ENCODE measurements at places on chromosomes 7 and 10.

DNA sequence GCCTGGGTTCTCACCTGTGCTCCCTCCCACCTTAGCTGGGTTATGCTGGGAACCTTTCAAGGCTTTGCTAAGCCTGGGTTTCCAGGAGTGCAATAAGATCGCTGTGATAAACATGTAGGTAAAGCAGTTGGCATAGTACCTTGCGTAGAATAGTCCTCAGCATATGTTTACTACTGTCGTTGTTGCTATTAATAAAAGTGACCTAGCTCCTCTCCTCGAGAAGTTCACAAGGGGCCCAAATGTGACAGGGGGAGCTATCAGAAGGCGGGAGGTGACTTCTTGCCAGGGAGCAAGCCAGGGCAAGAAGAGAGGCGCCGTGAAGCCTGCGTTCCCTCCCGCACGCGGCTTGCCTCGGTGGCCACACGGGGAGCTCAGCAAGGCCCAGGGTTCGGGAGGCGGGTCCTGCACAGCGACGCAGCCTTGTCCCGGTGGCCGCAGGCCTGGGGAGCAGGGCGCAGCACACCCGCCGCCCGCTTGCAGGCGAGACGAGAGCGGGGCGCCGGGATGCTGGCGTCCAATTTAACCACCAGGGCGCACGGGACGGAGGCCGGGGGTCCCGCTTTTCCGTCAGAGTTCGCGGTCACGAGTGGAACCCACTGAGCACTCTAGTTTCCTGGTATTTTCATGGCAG is 106.2 kb downstream of the SNX10 start:
- DNase-seq = peak; percentile 8

GRCh38 chr7:51613911-51614357 is 297.3 kb upstream of the COBL start:
- no peak for DNase-seq

GRCh38 chr7:39754326-39755120 is 131.2 kb downstream of the RALA start:
- DNase-seq = peak; percentile 68

DNA sequence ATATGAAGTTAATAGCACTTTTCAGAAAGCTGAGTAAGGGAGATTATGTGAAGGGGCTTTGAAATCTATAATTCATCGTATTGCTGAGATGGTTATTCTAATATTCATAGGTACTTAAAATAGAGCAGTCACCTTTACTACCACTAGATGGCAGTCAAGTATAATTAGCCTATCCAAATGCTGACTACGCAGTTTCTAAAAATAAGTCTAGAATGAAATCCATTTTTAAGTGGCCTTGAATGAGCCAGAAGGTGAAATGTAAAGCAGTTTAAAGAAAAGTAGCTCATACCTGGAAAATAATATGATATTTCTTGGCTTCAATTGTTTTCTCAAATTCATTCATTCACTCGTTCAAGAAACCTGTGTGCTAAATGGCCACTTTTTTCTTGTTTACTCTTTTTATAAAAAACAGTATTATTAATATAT is 1277.1 kb downstream of the GATA3 start:
- peak; percentile 42 for DNase-seq

GRCh38 chr7:121286742-121287734 is 41.8 kb upstream of the WNT16 start:
- peak; percentile 35 for DNase-seq

GRCh38 chr10:100782461-100783244 is 37.3 kb downstream of the PAX2 start:
- DNase-seq = no peak

GRCh38 chr10:60426425-60426824 is 36.8 kb upstream of the ANK3 start:
- peak; percentile 86 for DNase-seq

DNA sequence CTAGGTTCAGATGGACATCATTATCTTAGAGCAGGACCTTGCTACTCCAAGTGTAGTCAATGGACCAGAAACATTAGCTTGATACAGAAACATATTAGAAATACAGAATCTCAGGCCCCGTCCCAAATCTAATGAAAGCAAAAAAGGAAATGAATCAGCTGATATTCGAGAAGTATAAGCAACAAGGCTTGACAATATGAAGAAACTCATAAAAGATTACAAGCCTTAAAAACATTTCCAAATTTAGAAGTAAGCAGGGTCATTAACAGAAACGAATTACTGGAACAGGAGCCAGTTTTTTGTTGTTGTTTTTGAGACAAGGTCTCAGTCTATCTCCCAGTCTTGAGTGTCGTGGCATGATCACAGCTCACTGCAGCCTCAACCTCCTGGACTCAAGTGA is 40.5 kb upstream of the GSAP start:
- no peak for DNase-seq

DNA sequence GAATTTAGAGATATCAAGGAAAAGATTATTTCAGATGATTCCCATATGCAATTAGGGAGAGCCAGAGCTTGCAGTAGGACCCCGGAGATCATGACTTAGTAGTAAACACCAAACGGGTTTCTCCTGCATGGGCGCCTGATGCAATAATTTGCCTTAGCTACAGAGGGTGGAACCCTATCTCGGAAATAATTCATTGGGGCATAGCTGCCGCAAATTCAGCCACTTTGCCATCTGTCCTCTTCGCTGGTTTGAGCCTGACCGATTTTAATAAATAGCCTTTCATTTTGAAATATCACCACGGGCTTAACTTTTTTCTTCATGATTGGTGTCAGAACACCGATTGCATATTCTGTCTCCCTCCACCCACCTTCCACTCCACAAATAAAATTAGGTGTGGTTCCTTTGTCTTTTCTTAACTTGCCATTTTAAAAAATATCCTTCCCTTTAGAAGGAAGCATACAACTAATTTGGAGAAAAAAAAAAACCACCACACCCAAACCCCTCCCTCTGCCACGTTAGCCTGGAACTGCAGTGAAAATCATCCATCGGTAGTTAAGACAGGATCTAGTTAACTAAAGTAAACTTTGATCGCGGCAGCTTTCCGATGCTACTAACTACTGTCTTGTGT is 1.4 kb downstream of the GARS1 start:
- peak; percentile 45 for DNase-seq

- no peak for DNase-seq
These were observed 50.0 kb downstream of the MAGI2 start for GRCh38 chr7:79403451-79403850.

DNA sequence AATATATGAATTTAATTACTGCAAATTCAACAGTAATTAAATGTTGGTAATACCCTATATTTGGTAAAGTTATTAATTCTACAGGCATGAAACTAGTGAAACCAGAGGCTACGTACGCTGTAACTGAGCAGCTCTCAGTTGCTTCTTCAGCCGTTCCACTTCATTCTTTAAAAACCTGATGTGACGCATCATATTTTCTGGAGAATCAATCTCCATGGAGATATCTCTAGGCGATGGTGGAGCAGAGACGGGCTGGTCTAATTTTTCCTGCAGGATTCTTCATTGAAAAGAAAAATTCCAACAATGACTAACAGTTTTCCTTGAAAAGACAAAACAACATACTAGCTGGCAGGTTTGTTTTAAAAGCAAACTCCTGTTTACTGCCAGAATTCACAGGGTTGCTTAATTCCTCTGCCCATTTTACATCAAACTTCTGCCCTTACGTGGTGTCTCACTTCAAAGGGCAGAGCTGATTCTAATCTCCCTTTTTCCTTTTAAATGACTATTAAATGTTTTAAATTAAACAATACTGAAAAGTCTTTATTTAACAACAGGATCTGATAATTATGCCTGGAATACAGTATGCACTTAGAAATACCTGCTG is 59.4 kb upstream of the MRLN start:
- DNase-seq = no peak

GRCh38 chr10:1522237-1522636 is 215.1 kb downstream of the ADARB2 start:
- no peak for DNase-seq

- no peak for DNase-seq
These were observed 136.9 kb downstream of the KCNMA1 start for GRCh38 chr10:77500754-77501151.

DNA sequence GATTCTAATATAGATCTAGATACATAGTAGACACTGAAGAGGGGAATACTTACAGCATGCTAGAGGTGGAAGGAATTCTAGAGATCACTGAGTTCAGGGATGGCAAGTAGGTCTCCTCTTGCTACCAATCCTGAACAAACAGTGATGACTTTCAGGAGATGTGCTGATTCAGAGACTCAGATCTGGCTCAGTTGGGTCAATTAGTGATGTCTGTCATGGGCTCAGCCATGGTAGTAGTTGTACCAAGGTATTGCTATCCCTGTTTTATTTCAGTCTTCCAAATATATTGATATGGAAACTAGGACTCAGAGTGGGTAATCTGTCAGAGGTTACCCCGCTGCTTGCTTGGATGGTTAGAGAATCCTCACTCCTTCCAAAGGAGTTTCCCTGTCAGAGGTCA is 38.5 kb downstream of the UNC5B start:
- DNase-seq = no peak

- DNase-seq = no peak
These were observed 95.3 kb upstream of the DNAJB12 start for GRCh38 chr10:72449941-72450441.

- DNase-seq = no peak
These were observed 1.3 kb upstream of the CLDN12 start for GRCh38 chr7:90401989-90402388.

DNA sequence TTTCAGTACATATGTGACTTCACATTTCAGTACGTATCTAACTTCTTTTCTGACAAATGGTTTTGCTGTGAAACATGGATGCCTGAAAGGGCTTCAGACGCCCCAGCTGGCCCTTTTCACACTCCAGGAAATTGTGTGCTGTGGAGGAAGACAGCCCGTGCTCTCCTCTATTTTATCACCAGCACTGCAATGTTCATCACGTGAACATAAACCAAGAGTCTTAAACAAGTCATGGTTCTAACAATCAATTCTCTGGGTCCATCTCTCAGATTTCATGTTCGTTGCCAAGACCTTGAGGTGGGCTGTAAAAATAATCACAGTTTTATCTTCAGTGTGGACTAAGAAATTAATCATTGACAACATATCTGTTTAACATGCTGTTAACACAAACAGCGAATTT is 141.2 kb downstream of the WDR37 start:
- DNase-seq = no peak

GRCh38 chr7:86784765-86785164 is 141.1 kb downstream of the GRM3 start:
- no peak for DNase-seq

GRCh38 chr7:36076074-36076473 is 77.0 kb upstream of the EEPD1 start:
- no peak for DNase-seq

DNA sequence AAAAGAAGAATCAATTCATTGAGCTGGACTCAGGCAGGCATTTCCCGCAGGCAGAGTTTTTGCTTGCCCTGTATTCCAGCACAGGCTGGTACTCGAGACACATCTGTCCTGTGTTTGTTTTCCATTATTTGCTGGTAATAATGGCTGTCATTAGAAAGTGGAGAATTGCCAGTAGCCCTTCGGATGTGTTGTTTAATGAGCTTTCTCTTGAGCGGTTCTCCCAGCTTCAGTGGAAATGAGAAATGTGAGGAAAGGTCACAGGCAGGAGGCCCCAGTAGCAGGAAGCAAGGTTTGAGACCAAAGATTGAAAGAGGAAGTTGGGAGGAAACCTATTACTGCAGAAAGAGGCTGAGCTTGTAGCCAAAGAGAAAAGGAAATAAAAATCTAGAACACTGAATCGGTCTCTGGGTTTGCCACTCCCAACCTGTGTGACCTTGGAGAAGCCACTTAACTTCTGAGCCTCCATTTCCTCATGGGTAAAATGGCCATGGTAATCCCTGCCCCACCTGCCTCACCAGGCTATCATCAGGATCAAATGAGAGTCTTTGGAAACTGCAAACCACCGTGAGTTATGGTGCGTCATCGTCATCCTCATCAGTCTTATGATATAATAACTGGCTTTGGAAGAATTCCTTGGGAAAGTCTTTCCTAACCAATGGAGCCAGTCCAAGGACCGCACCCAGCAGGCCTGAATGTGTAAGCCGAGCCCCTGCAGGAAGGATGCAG is 67.7 kb downstream of the TACR2 start:
- DNase-seq = peak; percentile 97

GRCh38 chr10:46282842-46283574 is 3.8 kb upstream of the ANTXRL start:
- peak; percentile 82 for DNase-seq
